ENCODE measurements at places on chromosomes 5 and 9.

GRCh38 chr9:100911273-100911672 lies 117.3 kb upstream of the PLPPR1 start:
- DNase-seq = no peak

DNA sequence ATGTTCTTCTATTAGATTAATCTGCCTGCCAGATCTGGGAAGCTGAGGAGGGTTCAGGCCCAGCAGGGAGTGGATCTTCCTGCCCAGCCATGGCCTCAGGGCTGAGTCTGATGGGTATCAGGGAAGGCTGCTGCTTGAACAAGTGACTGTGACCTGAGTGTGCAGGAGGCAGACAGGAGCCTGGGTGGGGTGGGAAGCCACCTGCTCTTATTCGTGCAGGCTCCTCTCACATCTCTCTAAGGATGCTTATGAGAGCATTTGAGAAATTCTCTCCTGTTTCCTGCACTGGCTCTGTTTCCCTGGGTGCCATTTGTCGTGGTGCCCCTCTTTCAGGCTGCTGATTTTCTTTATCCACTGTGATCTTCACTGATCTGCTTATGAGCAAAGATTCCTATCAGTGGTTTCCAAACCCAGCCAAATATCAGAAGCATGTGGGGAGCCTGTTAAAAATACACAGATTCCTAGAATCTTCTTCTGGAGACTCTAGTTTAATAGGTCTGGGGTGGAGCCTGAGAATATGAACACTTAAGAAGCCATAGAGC lies 2.1 kb downstream of the RGS3 start:
- DNase-seq = no peak

DNA sequence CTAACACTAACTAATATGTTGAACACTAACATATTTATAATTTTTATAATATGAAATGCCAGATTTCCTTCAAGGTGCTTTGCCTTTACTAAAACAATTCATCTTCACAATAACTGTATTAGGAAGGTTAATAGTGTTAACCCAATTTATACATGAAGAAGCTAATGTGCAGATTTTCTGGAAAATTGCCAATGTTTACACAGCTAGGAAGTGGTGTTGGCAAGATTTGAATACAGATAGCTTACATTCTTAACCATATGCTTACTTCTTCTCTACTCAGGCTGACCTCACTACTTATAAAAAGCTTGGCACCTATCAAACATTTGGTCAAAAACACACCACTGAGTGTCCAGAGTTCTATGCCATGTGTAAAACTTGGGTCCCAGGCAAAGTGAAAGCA lies 445.4 kb upstream of the ITGA1 start:
- DNase-seq = no peak

GRCh38 chr5:367358-368130 lies 46.0 kb downstream of the AHRR start:
- no peak for DNase-seq

DNA sequence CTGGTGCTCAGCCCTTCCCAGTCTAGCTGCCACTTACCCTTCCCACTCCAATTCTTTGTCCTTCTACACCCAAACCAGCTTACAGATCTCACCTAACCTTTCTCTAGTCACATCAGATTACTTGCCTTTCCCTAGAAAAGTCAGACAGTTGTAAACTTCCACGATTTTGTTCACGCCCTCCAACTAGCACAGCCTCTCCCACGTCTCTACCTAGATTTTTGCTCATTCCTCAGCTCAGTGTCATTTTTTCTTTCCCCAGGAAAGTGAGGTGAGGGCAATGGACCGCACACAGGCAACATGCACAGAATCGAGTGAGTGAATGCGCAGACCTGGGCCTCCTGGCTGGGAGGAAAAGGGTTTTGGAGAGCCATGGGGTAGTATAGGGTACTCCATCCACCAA lies 20.9 kb upstream of the PRUNE2 start:
- DNase-seq = no peak

GRCh38 chr9:114367772-114368569 lies 19.8 kb downstream of the AKNA start:
- DNase-seq = no peak

DNA sequence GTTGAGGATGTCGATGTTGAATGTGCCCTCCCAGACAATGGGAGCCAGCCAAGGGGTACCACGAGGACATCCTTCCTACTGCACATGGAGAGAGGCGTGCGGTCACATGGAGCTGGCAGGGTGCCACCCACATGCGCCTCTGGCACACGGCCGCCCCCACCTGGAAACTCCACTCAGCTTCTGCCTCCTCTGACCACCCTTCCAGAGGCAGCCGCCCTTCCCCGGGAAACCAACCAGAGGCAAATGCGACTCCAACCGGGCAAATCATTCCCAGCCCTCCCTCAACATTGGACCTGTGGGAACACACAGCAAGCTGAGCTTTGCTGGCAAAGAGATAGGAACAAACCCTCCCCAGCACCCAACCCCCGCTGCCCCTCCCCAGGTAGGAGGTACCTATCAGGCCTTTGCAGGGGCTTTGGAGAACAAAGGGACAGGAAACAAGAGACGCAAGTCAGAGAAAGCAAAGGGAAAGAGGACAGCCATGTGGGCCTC lies 17.5 kb downstream of the ABO start:
- no peak for DNase-seq

- DNase-seq = no peak
These were observed 897 bp upstream of the HSPB3 start for GRCh38 chr5:54454602-54455001.

- no peak for DNase-seq
These were observed 573.7 kb downstream of the GABRG2 start for GRCh38 chr5:162641142-162641813.

GRCh38 chr9:134981829-134982228 lies 64.1 kb upstream of the FCN1 start:
- DNase-seq = no peak

GRCh38 chr5:116686438-116686837 lies 111.8 kb upstream of the SEMA6A start:
- DNase-seq = no peak

DNA sequence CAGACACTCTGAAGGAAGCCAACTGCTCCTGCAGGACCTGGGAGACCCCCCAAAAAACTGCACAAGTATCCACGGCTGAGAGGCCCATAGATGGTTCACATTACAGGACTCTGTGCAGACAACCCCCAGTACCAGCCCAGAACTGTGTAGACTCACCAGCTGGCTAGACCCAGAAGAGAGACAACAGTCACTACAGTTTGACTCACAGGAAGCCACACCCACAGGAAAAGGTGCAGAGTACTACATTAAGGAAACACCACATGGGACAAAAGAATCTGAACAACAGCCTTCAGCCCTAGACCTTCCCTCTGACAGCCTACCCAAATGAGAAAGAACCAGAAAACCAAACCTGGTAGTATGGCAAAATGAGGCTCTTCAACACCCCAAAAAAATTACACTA lies 281.2 kb upstream of the RGMB start:
- no peak for DNase-seq

GRCh38 chr5:147708708-147709107 lies 73.8 kb downstream of the JAKMIP2 start:
- DNase-seq = no peak

DNA sequence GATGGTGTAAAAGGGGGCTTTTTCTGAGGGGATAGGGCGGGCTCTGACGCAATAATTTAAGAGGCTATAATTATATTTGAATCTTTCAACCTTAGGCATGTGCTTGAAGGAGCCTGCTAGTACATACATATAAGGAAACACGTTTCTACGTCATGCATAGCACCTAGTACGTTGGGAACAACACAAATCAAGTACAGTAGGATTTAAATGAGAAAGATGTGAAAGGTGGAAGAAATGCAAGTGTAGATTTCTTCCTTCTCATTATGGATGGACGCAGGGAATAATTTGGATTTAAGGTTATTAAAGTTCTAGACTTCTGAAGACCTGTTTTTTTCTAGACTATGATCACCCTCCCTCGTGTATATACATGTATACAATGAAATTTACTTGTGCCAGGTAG lies 927 bp upstream of the CDO1 start:
- no peak for DNase-seq

- DNase-seq = no peak
These were observed 82.5 kb downstream of the FBXO38 start for GRCh38 chr5:148466236-148466580.

GRCh38 chr9:9942764-9943424 lies 669.9 kb downstream of the PTPRD start:
- DNase-seq = no peak

DNA sequence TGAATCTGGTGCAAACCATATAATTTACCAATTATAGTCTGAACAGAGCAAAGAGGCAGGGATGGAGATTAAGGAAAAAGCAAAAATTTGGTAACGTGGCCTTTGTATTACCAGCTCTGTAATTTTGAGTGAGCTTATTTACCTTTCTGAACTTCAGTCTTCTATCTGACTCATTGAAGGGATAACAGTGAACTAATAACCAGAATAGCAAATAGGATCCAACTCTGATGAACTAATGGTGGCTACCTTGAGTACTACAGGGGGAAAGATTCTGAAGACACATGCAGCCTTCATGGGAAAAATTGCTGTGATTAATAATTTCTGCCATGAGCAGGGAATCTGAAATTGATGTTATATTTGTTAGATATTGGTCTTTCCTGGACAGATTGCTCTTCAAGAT lies 23.0 kb upstream of the LARP1 start:
- no peak for DNase-seq

GRCh38 chr9:12859704-12860251 lies 85.0 kb downstream of the LURAP1L start:
- DNase-seq = no peak

- no peak for DNase-seq
These were observed 9.9 kb upstream of the PTGER4 start for GRCh38 chr5:40669606-40670390.

DNA sequence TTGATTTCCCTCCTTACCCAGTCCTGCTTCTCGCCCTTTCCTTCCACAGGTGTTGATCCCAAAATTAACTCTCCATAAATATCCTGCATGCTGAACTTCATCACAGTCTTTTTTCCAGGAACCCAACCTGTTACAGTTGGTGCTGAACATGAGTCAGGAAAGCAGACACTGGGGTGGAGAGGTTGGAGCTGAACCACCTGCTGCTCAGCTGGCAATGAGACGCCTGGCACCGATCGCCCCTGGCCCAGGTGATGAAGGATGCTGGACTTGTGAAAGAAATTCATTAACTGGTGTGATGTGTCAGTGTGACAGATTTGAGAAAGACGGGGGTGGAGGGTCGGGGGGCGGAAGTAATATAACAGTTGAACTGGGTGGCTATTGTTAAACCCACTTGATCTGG lies 30.6 kb downstream of the CPLX2 start:
- DNase-seq = no peak

GRCh38 chr9:87469793-87470465 lies 27.7 kb upstream of the DAPK1 start:
- no peak for DNase-seq

- no peak for DNase-seq
These were observed 16.0 kb upstream of the SMIM32 start for GRCh38 chr5:136208916-136209315.

DNA sequence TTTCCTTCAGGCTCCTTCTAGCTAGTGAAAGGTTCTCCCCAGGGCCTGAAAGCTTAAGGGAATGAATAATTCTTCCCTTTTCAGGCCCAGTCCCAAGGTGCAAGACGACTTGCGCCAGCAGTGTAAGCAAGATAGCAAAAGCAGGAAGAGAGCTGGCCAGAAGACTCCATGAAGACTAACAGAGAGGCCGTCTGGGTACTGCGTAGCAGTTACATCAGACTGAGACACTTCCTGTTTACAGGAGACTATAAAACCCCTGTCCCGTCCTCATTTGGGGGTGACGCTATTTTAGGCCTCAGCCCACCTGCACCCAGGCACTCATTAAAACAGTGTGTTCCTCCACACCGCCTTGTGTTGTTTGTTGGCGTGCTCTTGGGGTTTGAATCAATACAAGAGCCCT lies 90.7 kb upstream of the MOCS2 start:
- no peak for DNase-seq

DNA sequence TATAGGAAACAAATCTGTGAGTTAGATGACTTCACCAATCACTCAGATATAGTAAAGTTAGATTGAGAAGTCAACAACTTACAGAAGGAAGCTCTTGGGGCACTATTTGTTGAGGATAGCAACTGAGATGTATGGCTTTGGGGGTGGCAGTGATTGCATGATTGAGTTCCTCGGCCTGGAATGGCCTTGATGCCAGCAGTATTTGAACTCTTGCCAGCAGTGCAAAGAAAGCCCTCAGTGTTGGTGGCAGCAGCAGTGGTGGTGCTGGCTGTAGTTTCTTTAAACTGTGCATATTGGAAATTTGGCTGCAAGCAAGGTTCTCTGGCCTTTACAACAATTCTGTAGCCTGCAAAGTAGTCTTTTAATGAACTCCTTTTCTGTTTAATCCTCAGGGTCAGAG lies 41.4 kb upstream of the PJA2 start:
- DNase-seq = no peak

DNA sequence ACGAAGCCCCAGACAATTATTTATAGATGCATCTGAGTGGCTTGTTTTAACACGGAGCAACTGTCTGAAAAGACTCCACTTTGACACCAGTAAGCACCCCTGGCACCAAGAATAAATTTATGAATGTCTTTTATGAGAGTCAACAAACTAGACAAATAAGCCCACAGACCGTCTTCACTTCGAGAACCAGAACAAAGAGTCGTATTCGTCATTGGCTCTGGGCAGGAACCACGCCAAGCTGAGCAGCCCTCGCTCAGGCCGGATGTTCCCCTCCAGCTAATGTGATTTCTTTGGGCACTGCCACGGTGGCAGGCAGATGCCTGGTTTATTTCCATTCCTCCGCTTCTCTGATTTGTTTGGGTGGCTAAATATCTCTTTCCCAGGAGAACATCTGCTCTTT lies 91.9 kb upstream of the STC2 start:
- DNase-seq = no peak

- no peak for DNase-seq
These were observed 14.2 kb upstream of the FOXB2 start for GRCh38 chr9:77005216-77005615.

DNA sequence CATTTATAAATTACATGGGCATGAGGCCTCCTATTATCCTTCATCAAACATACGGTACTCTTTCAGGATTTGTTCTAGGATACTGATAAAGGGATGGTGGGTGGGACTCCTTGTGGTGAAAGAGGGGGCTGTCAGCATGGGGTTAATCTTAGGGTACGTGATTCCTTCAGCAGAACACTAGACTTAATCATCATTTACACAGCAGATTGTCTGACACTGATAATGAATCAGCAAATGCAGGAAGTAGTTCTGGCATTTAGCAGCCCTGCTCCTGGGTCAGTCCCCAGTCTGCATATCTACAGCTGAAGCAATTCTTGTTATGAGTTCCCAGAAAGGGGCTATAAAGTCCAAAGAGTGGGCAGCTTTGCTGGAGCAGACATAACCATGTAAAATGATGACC lies 384.6 kb downstream of the SPOCK1 start:
- no peak for DNase-seq

- DNase-seq = no peak
These were observed 5.9 kb upstream of the ACSL6 start for GRCh38 chr5:132017316-132017715.

DNA sequence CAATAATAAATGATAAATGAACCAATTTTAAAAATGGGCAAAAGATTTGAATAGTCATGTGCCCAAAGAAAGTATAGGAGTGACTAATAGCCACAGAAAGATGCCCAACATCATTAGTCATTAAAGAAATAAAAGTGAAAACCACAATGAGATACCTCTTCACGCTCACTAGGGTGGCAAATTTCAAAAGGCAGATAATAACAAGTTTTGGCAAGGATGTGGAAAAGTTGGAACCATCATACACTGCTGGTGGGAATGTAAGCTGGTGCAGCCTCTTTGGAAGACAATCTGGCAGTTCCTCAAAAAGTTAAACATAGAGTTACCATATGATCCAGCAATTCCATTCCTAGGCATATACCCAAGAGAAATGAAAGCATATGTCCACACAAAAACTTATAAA lies 1819.8 kb downstream of the MAT2B start:
- no peak for DNase-seq

GRCh38 chr5:140540227-140540626 lies 7.2 kb upstream of the EIF4EBP3 start:
- no peak for DNase-seq
